Right renal cortex interstitium (tissue), 3 donors: ENCODE measurements at places on chromosomes 5 and 9. TPM values are rescaled to one million over a fixed set of nuclear protein-coding genes. Genes with fewer than 3 reads are reported as not detected.

The C5orf46 gene
- not detected for polyA plus RNA-seq

The RMRP gene
- not detected for polyA plus RNA-seq

The CCL27 gene
- 0.50 TPM for polyA plus RNA-seq

The ADAMTS19 gene
- polyA plus RNA-seq = 7.3 TPM

The TMEFF1 gene
- 5.0 TPM for polyA plus RNA-seq

GRCh38 chr5:106172681-106173532 is 1497.8 kb downstream of the EFNA5 start:
- no peak for DNase-seq

DNA sequence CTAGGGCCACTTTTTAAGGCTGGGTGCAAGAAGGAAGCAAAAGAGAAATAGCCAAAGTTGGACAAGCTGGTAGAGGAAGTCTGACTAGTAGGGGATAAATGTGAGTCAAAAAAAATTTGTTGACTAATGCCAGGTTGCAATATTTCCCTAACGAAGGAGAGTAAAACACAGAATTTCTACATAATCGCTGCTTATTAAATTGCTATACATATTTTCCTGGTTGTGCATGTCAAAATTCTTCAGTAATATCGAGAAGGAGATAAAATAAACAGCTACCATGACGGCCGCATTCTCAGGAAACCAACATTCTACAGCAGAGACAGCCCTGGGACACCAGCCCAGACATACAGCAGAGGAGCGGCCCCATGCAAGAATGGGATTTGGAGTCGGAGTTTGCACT is 148.3 kb downstream of the ESM1 start:
- no peak for DNase-seq

- no peak for DNase-seq
Observed at GRCh38 chr5:178069909-178070308, 43.4 kb upstream of the N4BP3 start.

- DNase-seq = no peak
Observed at GRCh38 chr9:36204906-36205547, 14.3 kb downstream of the CLTA start.

DNA sequence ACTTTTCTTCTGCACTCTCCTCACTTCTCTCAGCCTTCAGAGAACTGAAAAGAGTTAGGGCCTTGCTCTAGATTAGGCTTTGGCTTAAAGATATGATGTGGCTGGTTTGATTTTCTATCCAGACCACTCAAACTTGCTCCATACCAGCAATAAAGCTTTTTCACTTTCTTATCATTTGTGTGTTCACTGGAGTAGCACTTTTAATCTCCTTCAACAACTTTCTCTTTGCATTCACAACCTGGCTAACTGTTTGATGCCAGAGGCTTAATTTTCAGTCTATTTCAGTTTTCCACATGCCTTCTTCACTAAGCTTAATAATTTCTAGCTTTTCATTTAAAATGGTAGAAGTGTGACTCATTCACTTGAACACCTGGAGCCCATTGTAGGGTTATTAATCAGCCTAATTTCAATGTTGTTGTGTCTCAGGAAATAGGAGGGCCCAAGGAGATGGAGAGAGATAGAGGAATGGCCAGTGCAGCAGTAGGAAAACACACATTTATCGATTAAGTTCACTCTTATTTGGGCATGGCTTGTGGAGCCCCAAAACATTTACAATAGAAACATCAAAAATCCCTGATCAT is 5.9 kb downstream of the ATPSCKMT start:
- no peak for DNase-seq

DNA sequence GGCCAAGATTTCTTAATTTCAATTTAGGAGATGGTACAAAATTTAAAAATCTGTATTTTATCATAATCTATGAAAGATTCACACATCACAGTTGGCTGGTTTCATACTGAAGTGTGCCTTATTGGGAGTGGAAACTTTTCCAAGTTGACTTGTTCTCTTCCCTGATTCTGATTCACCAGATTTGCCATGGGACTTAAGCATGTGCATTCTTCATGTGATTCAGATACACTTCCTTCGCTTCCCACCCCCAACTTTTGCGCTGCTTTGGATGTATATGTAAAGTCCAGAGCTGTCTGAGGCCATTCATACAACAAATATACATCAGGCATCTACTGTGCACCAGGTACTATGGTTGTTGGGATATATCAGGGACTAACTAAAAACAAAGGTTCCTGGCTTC is 34.4 kb downstream of the CPEB4 start:
- DNase-seq = no peak

- DNase-seq = no peak
Observed at GRCh38 chr5:56733580-56733979, 81.8 kb upstream of the MAP3K1 start.

GRCh38 chr5:111486055-111486454 is 26.3 kb downstream of the STARD4 start:
- DNase-seq = no peak

DNA sequence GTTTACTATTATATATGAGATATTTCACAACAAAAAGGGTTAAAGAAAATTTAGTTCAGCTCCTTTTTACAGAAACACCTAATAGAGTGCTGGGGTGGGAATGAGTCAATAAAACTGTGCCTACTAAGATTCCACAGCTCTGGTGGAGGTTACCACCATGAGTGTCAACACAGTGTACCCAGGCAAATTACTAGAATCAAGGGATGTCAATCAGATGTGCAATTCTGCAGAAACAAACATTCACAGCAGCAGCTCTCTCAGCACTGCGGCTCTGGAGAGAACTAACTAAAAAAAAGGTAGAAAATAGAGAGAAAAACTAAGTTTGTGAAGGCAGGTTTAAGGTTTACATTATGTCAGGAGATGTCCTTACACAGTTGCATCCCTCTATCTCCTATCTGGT is 1313.0 kb downstream of the MAT2B start:
- no peak for DNase-seq

DNA sequence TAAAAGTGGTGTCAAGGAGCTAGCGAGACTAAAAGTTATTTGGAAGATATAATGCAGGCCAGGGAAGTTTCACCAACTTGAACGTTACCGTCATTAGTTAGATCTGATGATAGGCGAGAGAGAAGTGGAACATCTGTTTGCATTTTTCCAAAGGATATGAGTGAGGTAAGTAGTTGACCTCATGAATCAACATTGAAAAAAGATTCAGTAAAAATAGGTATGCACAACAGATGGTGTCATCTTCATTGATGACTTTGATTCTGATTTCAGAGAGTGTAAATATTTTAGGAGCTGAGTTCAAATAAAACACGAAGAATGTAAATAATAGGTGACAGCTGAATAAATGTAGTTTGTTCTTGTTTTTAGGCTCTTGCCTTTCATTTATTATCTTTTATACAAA is 998.9 kb upstream of the CDH6 start:
- DNase-seq = no peak

DNA sequence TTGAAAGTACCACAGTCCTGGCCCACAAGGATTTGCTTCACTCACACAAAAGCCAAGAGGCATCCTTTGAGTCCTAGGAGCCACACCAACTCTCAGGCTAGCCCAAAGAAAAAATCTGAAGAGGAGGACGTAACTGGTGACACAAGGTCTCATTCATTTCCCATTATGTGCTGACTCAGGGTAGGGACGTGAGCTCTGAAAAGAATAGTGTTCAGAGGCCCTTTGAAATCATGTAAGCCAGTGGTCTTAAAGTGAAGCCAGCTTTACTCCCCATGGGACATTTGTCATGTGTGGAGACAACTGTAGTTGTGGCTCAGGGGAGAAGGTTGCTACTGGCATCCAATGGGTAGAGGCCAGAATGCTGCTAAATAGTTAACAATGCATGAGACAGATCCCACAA is 332.4 kb downstream of the KCTD16 start:
- no peak for DNase-seq
